Stimulated activated CD8-positive, alpha-beta memory T cell treated with anti-CD3 and anti-CD28 coated beads, Interleukin-15, amount 100 ng/mL, for 4 hours (primary cell): ENCODE measurements at places on chromosomes 7 and 10.
A peak's percentile ranks its signal among the peaks of the same experiment; 100 is the strongest.

GRCh38 chr7:12685550-12685949, 1.9 kb upstream of the ARL4A start:
- DNase-seq, result no peak

DNA sequence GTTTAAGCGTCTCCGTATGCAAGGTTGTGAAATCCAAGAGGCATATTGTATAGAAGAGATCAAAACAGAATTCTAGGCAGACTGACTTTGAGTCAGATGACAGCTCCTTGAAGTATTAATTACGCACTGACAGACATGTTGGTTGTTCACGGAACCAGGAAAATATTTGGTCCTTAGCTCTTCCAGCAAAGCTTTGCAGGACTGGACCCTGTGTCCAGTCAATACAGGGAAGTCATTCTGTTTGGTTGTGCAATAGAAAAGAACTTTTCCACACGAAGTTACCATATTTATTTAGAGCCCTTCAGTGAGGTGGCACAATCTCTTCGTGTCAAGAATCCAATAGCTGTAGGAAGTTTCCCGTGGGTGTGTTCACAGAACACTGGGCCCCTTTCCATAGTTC, 205.3 kb downstream of the ARHGAP21 start:
- no peak for DNase-seq

DNA sequence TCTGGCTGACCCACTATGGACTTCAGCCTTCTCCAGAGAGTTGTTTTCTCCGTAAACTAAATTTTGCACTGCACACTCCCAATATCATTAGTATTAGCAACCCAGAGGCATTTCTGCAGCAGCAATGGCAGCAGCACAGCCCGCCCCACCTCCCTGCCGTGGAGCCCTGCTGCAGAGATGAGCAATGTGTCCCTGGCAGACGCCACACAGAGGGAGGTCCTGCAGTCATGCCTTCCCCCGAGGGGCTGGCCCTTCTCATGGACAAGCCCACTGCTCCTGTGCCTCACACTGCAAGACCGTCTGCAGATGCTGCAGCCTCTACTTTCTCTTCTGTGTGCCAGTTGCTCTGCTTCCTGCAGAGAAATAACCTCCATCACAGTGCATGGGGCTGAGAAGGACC, 393.4 kb upstream of the MKI67 start:
- DNase-seq, result no peak

DNA sequence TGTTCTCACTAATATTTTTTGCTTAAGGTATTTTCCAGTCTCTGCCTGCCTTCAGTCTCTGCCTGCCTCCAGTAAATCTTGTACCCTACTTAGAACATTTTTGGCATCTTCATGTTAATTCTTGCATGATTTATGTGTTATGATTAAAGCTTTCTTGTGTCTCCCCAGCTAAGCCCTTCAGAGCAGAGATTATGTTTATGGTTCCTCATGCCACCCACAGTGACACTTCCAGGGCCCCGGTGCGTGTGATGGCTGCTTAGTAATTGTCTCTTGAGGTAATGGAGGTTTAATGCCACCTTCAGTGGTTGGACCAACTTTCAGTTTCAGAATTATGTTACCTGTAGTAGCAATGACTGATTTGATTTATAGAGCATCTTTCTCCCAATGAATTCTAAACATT, 70.6 kb upstream of the MET start:
- no peak for DNase-seq

- DNase-seq, result no peak
These were observed 860.9 kb downstream of the XPNPEP1 start for GRCh38 chr10:109062371-109062770.

DNA sequence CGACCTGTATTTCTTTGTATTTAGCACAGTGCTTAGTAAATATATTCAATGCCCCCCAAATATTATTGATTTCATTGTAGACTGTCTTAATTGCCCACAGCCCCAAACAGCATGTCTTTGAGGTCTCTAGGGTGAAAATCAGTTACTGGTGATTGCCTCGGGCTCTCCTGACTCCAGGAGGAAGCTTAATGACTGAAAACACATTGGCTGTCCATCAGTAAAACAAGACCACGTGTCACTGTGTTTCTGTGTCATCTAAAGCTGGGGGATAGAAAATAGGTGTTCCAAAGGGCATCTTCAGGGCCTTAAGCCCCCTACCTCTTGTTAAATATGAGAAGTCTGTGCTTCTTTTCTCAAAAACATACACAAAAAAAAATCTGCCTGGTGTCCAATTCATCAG, 67.9 kb downstream of the CACNA2D1 start:
- no peak for DNase-seq

DNA sequence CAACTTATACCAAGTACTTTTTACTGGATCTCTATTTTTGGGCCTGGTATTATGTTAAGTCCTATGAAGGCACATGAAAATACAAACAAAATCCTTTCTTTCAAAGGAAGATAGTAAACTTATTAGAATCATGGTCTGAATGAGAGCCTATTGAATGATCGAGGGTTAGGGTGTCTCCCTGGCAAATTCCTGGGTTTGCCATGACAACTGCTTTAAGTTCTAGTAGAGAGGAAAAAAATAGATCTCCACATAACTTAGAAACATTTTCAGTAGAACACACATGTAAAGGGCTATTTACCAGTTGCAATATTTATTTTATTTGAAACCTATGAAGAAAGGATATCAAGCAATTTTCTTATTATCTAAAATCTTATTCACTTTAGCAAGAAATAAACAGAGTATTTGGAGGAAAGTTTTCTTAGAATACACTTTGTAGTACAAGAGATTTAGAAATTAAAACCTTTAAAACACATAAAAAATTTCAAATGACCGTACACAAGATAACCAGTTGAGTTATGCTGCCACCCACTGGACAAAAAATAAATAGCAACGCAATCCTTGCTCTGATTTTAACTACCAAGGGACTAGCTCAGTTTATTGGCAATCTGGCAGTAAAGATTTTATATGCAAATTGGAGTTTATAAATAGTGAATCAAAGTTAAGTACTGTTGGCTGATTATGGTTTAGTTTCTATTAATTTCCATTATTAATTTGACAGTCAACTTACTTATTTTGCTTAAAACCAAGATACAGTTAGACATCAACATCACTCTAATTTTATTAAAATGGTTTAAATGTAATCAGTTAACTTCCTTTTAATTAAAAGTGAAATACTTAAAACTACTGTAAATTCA, 33.9 kb downstream of the CACUL1 start:
- DNase-seq, result peak; percentile 36

DNA sequence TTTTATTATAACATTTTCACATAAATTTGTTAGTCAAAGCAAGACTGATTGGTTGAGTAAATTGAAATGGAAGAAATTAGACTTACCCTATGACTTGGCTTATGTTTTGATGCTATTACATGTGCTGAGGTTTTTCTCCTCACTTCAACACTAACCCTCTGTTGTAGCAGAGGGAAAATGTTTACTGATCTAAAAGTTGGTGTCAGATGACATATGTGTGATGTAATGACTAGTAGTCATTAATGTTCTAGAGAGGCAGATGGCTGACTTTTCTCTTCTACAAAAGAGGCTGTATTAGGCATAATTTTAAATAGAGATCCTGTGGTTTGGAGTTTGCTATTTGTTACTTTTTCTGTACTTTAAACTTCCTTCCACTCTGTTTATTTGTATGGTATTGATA, 266.0 kb downstream of the BBS9 start:
- DNase-seq, result no peak

- DNase-seq, result no peak
These were observed 23.6 kb downstream of the AKR1B1 start for GRCh38 chr7:134435161-134435920.

DNA sequence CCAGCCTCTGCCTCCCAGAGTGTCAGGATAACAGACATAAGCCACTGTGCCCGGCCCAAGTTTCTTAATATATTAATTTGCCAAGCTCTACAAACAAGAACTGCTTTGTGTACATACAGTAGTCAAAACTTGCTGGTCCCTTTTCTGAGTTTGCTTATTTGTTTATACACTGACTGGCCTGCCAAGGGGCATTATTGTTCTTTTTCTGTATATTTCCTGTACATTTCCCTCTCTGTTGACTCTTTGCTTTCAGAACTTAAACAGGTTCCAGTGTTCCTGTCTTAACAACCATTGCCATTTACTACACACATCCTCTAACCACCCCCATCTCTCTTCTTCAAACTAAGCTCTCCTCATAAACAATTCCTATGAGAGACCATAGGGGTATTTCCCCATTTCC, 61.5 kb upstream of the RPA3 start:
- no peak for DNase-seq

DNA sequence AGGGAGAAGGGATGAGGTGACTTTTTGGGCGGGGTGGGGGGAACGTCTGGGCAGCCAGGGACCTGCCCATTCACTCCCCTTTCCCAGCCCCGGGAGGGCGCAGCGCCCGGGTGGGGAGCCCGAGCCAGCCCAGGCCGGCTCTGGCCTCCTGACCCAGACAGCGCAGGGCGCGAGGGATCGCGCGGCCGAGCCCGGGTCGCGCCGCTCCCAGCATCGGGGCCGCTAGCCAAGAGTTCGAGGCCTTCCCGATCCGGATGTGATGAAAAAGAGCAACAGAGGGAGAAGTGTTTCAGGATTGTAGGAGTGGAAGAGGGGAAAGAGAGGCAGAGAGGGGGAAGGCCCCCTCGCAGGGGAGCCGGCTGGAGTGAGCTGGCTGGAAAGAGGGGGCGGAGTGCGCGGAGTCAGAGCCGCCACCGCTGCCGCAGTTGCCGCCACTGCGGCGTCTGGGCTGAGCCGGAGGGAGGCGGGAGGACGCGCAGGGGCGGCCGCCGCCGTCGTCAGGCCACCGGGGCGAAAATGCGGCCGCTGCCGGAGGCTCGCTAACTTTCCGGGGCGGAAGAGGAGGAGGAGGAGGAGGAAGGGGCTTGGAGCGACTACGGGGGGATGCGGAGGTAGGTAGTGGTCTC, at the start of gene MDFIC:
Gene MDFIC (plus strand): TSS at position 69 of the 626 bp plus-strand sequence. CDS start 940 bp downstream, outside the sequence.
- peak; percentile 51 for DNase-seq

DNA sequence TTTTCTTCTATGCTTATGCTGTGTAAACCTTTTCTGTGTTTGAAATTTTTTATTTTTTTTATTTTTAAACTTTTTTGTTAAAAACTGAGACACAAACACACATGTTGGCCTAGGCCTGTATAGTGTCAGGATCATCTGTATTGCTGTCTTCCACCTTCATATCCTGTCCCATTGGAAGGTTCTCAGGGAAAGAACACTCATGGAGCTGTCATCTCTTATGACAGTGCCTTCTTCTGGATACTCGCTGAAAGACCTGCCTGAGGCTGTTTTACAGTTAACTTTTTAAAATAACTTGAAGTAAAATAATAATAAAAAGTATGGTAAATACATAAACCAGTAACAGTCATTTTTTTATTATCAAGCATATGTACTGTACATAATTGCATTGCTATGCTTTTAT, 34.1 kb downstream of the CREM start:
- no peak for DNase-seq

DNA sequence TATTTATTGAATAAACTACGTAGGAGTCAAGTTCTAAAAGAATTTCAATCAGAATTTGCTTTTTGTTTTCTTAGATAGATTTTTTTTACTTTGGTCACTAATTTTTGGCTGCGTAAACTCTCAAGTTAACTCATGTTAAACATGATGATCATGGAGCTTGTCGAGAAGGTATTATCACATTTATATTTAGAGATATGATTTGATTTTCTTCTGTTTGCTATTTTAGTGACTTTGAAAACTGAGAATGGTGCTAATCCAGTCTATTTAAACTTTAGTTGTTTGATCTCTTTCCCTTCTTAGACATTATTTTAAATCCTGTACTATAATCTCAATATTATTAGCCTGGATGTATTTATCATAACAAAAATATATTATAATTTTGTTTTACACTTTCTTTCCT, 179.4 kb upstream of the SEMA3C start:
- no peak for DNase-seq

DNA sequence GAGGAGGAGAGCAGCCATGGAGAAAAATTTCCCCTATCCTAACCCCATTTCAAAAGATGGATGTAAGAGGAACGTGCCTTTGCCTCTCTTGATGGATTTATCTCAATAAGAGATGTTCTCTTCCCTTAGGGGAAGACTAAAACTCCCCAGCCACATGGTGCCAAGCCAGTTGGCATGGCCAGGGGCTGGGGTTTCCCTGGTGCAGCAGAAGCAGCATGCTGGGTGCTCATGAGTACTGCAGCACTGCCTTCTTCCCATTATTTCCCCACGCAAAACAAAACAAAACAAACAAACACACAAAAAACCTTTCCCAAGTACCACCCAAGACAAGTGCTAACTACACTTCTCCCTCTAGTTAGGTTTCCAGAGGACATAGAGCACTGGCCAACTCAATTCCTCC, 97.2 kb downstream of the DOCK4 start:
- DNase-seq, result no peak

DNA sequence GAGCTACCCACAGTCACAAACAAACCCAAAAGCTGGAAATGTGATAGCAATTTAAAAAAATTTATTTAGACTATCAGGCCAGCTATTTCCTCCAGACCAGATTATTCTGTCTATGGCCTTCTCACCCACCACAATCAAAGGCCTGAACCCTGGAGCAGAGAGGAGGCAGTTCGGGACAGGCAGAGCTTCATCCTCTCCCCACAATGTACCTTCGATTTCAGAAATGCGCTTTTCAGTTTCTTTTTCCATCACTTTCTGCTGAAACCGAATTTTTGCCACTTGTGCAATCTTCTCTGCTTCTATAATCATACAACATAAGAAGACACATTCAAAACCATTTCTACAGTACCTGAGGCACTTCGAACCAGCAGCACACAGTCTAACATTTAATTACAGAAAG, 29.9 kb downstream of the ERLIN1 start:
- no peak for DNase-seq

- no peak for DNase-seq
These were observed 26.5 kb downstream of the SNX8 start for GRCh38 chr7:2287745-2288144.

DNA sequence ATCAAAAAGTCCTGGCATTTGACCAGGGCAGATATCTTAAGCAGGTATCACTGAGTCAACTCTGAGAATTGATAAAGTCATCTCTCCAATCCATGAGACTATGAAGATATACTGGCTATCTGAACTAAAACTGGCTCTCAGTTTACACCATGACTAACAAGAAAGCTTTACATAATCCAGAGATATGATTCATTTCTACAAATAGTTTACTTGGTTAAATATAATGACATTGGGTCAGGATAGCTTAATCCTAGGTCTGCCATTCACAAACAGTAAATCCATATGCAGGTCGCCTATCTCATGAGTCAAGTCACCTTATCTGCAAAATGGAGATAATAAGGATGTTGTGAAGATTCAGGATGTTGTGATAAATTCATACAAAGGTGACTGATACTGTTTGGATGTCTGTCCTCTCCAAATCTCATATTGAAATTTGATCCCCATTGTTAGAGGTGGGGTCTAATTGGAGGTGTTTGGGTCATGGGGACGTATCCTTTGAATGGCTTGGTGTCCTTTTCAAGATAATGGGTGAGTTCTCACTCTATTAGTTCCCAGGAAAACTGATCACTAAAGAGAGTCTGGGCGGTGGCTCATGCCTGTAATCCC, 117.4 kb downstream of the JMJD1C start:
- no peak for DNase-seq

GRCh38 chr10:70491614-70492013, 13.0 kb downstream of the PALD1 start:
- DNase-seq, result no peak

- DNase-seq, result no peak
These were observed 129.6 kb downstream of the TNS3 start for GRCh38 chr7:47452295-47452694.
